Activated naive CD4-positive, alpha-beta T cell treated with anti-CD3 and anti-CD28 coated beads, Interleukin-2, amount 50 U/mL, for 72 hours (primary cell): ENCODE measurements at places on chromosomes 2 and 18. TPM values are rescaled to one million over a fixed set of nuclear protein-coding genes. Genes with fewer than 3 reads are reported as not detected.

DNA sequence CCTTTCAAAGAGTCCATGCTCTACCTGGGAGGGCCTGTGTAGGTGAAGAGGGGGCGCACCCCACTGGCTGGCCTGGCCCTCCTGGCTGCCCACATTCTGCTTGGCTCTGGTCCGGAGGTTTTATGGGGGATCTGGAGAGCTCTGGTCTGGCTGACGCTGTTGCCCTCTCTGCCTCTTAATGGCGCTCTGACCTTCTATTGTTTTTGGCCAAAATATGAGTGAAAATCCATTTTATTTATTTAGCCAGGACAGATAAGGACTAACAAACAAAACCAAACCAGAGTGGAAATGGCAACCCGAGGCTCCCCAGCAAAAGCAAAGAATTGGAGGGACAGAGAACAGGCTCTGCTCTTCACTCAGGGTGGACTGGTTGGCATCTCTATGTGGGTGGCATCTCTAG lies 45.7 kb downstream of the PRKCE start:
- DNase-seq = no peak

DNA sequence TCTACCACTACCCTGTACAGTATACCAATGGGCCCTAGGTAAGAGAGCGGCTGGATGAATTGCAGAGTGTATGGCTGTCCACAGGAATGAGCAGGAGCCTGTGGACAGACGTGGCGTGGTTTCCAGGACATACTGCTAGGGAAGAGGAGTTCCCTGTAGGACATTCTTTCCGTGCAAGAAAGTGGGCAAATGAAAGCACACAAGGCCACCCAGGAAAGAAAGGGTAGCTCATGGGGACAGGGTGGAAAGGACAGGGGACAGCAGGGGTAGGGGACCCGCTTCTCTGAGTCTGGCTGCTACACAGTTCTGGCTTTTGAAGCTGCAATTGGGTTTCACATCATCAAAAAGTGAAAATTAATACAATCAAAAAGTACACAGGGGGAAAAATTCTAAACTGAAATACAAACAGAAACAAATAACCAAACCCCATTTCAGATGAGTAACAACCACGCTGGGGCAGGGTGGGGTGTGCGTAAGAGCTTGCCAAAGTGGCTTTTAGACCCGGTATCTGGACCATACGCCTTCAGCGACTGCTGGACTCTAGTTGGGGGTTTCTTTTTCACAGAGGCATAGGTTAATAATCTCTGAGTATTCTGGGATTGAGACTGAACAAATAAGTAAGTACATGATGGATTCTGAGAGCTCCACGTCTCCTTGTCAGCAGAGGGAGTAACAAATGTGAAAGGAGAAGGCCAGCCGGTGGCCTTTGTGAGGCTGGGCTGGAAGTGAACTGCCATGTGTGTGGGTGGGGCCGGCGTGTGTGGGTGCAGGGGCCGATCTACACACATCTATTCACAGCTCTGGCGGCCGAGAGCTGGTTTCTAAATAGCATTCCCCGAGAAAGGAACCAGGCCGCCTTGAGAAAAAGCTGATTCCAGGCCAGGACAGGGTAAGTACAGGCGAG lies 84.0 kb downstream of the HDAC4 start:
- no peak for DNase-seq

GRCh38 chr18:72160510-72161445 lies 383.4 kb downstream of the CBLN2 start:
- no peak for DNase-seq

The SIX3 gene
- not detected for total RNA-seq
